ENCODE measurements at places on chromosomes 7 and 10. TPM values are rescaled to one million over a fixed set of nuclear protein-coding genes. Genes with fewer than 3 reads are reported as not detected.

DNA sequence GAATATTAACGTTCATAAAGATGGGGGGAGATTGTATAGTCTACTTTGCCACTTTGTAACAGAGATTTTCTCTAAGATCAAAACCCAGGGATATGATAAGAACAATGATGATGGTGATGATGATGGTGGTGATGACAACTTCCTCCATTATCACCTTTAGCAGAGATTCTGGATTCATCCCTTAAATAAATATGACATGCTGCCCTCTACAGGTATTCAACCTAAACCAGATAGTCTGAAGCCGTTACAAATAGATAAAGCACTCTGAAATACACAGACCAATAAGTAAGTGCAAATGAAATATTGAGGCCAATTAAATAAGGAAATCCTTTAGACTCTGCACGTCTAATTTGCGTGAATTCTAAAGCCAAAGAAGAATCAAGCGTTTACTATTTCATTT lies 211.5 kb downstream of the CREB5 start:
- DNase-seq: no peak

Gene TCF7L2
- polyA plus RNA-seq: 16.5 TPM

DNA sequence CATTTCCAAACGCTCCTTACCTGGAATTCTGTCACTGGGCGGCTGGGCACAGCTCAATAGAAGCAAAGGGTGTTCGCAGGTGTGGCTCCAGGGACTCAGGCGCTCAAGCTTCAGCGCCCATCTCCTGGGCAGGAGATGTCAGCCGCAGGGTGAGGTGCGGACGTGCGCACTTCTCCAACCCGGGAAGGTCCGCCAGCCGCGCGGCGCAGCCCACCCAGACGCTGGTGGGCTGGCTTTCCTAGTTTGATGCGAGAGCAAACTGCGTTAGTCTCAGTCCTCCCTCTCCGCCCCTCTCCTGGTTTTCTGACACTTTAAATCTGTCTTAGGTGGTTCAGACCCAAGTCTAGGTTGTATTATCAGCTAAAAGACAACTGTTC lies 267 bp downstream of the CALCR start:
- no peak for DNase-seq

Gene ZSWIM8
- polyA plus RNA-seq: 33.9 TPM

GRCh38 chr10:80646366-80646765 lies 108.7 kb downstream of the SH2D4B start:
- DNase-seq: no peak

Gene PTCD1
- 6.3 TPM for polyA plus RNA-seq

GRCh38 chr7:96250776-96251361 lies 71.0 kb downstream of the SLC25A13 start:
- DNase-seq: no peak

Gene SH2D4B
- polyA plus RNA-seq: 0.03 TPM

DNA sequence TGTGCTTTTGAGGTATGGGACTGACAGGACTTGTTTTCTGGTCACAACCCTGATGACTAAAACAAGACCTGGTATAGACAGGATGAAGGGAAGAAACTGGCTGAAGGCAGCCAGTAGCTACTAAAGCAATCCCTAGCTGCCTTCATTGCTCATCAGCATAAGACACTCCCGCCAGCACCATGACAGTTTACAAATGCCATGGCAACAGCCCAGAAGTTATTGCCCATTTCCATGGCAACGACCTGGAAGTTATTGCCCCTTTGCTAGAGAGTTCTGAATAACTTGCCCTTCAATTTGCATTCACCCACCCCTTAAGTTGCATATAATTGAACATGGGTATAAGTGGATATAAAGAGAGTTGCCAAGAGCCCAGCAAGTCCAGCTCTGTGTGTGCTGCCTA lies 169.6 kb upstream of the FAM171A1 start:
- no peak for DNase-seq

DNA sequence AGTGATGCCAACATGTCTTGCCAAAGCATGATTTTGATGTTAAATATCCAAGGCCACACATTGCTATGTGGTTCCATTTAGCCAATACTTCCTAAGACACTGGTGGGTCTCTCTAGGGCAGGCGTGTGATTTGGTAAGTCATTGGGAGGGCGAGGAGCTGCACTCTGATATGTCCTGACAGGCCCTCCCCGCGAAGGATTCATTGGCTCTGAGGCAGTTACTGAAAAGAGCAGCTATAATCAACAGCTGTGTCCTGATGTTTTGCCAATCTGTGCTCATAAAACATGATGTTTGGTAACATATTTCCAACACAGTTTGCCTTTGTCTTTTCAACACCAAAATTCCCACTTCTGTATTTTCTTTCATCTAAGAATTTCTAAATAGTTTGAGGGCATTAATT lies 646.7 kb downstream of the PARD3 start:
- DNase-seq: no peak

- DNase-seq: no peak
These were observed 1.9 kb downstream of the CRYGN start for GRCh38 chr7:151437866-151438516.

DNA sequence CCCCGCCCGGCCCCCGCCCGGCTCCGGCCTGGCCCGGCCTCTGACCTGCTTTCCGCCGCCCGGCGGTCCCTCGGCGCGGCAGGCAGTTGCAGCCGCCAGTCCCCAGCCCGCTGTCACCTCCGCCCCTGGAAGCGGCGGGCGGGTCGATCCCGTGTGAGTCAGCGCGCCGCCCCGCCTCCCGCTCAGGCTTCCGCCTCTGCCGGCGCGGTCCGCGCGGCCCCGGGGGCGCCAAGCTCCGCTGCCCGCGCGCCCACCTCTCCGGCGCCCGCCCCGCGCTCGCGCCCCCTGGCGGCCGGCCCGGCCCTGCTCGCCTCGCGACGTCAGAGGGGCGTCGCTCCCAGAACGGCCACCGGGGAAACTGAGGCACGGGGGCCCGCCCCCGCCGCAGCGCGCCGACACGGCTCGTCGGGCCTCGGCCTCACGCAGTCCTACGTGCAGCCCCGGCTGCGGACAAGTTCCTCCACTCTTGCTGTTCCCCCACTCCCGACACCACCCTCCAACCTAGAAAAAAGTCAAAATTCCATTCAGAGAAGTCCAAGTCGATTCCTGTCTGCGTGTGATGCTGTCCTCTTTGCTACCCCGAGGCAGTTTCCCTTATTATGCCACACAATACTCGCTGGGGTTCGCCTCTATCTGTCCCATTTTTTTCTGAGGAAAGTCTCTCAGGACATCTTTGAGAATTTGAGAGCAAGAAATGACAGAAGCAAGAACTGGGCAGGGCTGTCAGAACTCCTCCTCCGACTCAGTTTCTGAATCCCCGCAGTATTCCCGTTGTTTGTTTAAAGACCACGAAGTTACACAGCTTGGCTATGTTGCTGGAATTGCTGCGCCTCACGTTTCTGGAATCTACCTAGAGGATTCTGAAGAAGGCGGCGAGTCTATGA lies at the start of gene DNMBP:
Gene DNMBP (minus strand): TSS at position 155 of the 884 bp plus-strand sequence. CDS start 37,823 bp downstream, outside the sequence.
- peak; percentile 82 for DNase-seq

DNA sequence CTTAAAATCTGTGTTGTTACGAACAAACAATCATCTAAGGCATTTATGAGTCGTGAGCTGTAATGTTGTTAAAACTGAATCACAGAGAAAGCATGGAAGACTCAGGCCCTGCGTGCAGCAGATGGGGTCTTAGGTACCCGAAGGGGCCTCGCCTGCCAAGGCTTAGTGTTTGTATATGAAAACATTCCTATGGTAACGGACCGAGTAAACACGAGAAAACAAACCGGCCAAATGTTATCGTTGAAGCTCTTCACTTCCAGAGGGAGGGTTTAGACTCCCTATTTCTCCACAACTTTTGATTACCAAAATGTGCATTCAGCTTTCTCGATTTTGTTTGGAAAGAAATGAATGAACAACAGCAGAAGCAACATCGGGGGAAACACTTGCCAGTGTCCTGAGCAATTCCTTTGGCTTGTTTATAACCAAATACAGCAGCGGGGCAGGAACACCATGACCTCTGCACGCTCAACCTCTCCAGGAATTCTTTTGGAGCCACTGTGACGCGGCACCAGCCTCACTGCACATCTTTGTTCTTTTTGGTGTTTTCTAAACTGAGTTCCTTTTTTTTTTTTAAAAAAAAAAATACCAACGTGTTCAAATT lies 121.6 kb upstream of the KLF6 start:
- no peak for DNase-seq

Gene PAPSS2
- polyA plus RNA-seq: 32.9 TPM

DNA sequence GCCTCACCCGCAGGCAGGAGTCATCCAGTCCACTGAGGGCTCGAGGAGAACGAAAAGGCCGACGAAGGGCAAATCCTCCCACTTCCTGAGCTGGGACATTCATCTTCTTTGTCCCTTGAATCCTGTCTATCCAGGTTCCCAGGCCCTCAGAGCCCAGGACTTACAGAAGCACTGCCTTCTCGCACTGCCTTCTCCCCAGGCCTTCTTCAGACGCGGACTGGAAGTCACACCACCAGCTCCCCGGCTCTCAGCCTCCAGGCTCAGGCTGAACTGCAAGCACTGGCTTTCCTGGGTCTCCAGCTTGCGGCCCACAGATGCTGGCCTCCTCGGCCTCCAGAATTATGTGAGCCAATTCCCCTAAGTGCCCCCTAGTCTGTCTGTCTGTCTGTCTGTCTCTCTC lies 6.4 kb upstream of the MMP21 start:
- no peak for DNase-seq

Gene ECHDC3
- 6.1 TPM for polyA plus RNA-seq

GRCh38 chr7:3141326-3141725 lies 97.7 kb upstream of the CARD11 start:
- no peak for DNase-seq

Gene KCND2
- not detected for polyA plus RNA-seq

DNA sequence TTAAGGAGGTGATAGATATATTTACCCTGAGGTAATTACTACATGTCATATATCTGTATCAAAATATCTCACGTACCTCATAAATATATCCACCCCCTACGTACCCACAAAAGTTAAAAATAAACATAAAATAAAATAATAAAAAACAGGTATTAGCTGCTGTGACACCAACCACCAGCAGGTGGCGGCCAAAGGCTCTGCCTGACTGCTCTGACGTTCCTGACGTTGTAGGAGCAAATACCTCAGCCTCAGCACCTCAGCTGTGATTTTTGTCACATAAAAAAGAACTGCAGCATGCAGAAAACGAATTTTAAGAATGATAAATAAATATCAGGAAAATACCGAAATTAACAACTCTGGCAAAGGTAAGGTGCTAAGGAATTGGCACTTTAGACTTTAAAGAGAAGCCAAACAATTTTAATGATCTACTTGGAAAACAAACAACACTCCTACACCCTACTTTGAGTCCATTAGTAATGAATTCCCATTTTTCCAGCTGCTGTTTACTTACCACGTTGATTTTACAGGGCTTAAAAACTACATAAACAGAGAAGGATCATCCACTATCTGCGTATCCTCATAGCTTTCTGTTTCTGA lies 125.4 kb upstream of the TARP start:
- DNase-seq: peak; percentile 53
